ENCODE measurements at places on chromosomes 4 and X. TPM values are rescaled to one million over a fixed set of nuclear protein-coding genes. Genes with fewer than 3 reads are reported as not detected.

Gene CXCL3
- total RNA-seq, result 37.0 TPM

Gene CFAP99
- total RNA-seq, result 2.6 TPM

Gene STPG2
- 1.6 TPM for total RNA-seq

Gene SORBS2
- total RNA-seq, result 38.4 TPM

Gene PCDH18
- 106 TPM for total RNA-seq
